MV-4-11 (cell line): ENCODE measurements at places on chromosomes 3 and 15.
A peak's percentile ranks its signal among the peaks of the same experiment; 100 is the strongest.

GRCh38 chr3:175433026-175433674 is 574.0 kb downstream of the NAALADL2 start:
- no peak for DNase-seq

DNA sequence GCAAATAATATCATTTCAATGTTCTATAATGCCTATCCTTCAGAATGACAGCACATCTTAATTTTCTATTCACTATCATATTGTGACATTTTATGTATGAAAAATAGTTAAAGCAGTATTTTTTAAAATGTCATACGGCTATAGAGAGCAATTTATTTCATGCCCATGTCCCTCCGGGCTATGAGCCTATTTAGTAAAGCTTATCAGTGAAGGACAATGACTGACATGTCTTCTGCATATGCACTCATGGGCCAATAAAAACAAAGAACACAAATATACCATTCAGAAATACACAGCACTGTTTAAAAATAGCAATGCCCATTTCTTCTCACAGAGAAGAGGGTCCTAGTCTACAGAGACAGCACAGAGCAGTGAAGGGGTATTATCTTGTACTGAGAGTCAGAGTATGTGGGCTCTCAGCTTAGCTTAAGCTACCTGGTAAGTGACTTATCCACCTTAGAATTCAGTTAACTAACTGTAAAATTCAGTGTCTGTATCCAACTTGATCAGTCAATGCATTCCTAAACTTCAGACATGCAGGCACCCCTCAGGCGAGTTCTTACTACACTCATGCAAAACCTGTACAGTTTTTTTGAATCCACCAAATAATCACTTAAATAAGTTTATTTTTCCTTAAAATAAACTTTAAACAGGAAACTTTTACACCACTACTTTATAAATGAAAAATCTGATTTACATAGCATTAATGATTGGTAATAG is 9.0 kb downstream of the GOLIM4 start:
- no peak for DNase-seq

DNA sequence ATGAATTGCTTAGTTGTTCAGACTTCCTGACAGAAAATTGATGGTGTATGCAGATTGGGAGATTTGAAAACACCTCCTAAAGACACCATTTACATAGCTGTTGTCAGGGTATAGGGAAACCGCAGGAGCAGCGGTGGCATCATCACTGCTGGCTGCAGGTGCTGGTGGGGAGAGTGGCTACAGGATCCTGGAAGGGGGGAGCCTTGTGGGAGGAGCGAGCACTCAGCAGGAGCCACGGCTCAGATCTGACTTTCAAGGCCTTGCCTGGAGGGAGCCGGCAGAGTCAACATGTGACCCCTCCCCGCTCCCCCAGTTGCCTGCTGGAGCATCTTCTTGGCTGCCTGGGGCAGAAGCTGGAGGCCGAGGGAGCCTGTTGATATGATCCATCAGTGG is 26.1 kb downstream of the EDEM1 start:
- no peak for DNase-seq

DNA sequence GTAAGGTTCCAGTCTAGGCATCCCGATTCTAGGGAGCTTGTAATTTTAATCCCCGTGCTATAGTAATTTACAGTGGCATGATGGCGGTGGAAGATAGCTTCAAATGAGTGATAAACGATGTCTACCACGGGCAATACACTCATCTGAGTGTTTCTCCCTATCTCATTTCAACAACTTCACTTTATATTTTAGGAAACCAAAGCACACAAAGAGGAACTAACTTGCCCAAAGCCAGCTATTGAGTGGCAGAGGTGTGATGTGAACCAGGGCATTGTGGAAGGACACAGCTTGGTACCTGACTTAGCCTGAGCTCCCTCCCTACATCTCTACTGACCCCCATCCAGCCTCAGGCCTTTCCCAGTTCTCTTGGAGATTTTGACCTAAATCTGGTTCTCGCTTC is 16.9 kb upstream of the FILIP1L start:
- DNase-seq: peak; percentile 49

DNA sequence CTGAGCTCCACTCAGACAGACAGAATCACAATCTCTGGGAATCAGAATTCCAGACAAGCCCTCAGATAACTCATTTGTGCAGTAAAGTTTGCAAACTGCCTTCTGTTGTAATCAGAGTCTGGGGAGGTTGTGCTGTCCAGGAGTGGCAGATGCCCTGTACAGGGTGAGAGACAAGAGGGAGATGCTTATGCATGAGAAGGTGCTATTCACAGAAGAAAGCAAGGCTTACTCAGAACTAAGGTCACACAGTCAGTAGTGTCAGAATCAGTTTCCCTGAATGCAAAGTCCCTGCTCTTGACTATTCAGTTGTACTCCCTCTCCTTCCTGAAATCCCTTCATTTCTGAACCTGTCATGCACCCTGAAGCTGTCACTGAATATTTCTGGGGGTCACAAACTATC is 43.7 kb downstream of the SRPRB start:
- DNase-seq: no peak

DNA sequence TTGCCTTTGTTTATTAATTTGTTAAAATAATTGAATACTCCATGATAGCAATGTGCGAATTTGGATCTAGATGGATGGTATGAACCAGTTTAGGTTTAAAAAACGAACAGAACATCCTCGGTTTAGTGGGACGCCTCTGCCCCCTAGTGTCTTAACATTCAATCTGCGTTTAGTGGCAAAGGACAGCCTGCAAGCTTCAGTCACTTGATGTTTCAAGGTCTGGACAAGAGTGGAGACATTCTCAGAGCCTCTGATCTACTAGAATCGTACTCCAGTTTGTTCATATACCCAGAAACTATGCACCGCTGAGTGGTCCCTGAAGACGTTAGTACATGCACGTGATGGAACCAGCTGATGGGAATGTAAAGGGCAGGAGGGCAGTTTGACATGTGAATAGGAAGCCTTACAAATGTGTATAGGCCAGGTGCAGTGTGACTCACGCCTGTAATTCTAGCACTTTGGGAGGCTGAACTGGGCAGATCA is 17.8 kb upstream of the ATP13A4 start:
- DNase-seq: peak; percentile 44

DNA sequence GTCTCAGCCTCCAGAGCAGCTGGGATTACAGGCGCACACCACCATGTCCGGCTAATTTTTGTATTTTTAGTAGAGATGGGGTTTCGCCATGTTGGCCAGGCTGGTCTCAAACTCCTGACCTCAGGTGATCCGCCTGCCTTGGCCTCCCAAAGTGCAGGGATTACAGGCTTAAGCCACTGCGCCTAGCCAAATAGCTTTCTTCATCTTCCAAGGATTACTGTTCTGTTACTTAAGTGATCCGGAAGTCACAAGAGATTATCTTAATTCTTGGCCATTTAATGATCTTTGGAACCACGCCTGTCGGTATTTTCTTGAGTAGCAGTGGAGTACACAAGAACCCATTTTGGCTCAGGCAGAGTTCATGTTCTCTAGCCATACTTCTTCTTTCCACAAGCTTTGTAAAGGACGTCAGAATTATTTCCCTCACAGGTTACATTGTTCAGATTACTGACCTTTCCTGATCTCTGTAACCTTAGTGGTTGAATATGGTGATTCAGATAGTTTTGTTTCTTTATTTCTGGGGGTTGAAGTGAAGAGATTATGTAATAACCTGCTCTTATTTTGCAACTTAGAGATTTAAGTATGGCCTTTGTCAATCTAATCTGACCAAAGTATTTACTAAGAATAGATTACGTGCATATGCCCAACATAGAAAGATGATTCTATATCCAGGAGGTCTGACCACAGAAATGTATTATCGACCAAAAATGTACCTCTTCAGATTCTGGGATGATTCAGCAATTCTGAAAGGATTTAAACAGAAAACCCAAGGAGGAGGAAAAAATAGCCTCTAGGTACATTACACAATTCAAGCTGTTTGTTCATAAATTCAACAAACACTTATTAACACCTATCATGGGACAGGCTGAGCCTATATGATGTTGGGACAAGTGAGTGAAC is 132.2 kb downstream of the GREM1 start:
- peak; percentile 96 for DNase-seq

DNA sequence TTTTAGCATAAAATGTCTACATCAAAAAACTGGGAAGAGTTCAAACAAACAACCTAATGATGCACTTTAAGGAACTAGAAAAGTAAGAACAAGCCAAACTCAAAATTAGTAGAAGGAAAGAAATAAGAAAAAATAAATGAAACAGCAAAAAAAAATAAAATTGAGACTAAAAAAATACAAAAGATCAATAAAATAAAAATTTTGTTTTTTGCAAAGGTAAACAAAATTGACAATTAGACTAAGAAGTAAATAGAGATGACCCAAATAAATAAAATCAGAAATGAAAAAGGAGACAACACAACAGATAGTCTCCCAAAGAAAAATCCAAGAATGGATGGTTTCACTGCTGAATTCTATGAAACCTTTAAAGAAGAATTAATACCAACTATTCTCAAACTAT is 89.6 kb upstream of the MME start:
- DNase-seq: no peak

DNA sequence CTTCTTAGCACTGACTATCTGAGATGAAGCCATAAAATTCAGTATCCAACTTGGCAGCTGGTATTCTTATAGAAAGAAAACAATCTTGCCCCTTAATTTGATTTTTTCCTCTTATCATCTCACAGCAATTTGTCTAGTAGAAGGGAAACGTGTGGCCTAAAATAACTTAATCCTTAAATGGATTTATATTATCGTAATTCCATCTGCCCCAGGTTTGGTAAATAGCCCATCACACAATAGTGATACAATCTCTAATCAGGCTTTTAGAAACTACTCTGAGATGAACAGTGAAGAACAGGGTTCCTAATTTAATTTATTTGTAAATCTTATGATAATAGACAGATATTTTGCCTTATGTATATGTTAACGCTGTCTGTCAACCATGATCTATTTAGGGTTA is 24.8 kb downstream of the PEX5L start:
- DNase-seq: no peak

GRCh38 chr3:185572183-185572582 is 13.9 kb upstream of the SENP2 start:
- DNase-seq: no peak

DNA sequence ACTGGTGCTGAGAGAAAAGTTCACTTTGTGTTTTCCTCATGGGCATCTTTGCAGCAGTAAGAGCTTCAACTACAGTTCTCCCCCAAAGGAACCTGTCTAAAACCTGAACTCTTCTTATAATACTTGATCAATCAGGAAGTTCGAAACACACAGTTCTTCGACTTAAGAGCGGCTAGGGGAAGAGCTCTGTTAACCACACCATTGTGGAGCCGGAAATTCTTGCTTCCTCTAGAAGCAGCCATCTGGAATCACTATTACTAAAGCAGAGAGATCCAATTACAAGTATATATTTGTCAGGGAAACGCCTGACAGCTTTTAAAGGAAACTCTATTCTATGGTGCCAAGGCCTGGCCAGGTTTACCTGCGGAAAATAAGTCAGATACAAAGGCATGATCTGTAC is 337.3 kb upstream of the CBLB start:
- DNase-seq: peak; percentile 95

GRCh38 chr3:140731440-140732119 is 53.7 kb downstream of the TRIM42 start:
- DNase-seq: no peak

DNA sequence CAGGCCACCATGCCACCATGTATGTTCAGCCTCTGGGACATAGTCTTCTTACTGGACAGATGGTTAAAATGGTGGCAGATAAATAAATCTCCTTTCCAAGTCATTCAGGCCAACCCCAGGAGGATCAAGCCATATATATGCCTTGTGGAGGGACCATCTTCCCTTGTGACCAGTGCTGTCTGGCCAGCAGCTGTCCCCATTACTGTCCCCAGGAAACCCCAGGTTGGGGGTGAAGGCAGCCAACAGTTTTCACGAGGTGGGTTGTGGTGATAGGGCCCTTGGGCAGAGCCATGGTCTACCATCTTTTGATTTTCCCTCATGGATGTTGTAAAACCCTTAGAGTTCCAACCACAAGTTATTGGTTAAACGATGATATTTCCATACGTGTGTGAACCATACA is 48.7 kb upstream of the PCSK6 start:
- no peak for DNase-seq

DNA sequence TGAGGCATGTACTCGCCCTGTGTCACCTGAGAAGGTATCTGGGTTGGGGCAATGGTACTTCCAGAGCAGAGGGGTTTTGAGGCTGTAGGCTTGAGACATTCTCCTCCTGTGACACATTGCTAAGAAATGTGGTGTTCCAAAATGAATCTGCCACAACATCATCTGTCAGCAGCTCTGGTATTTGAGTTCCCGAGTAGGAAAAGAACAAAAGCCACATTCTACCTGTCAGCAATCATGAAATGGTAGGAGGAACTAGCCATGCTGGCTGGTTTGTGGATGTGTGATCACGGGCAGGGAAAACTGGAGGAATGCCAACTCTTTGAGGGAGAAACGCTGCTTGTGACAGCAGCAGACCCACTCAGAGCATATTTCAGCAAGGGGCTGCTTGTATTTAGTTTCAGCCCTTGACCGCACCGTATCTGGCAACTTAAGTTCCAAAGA is 579.4 kb upstream of the TBL1XR1 start:
- no peak for DNase-seq

DNA sequence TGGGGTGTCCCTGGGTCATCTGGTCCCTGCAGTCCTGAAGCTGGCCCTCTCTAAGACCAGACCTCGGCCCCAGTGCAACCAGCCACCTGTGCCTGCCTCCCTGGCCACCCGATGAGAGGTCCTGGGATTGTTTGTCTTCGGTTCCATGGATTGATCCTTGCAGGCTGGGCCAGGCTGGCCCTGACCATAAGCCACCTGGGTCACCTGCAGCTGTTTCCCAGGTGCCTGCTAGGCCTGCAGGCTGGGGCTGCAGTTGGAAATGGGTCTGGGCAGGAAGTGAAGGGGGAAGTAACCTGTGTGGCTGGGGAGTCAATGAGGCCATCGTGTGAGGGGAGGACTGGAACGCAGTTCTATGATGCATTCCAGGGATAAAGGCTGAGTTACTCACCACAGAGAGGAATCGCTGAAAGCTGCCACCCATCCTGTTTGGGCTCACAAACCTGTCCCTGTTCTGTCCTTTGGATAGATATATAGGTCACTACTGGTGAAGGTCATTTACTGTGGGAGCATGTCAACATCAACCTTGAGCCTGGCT is 30.9 kb upstream of the VPS8 start:
- no peak for DNase-seq
